ENCODE measurements at places on chromosomes 6 and 20.

- DNase-seq = no peak
Measured at GRCh38 chr6:106177786-106178185, 91.7 kb downstream of the PRDM1 start.

DNA sequence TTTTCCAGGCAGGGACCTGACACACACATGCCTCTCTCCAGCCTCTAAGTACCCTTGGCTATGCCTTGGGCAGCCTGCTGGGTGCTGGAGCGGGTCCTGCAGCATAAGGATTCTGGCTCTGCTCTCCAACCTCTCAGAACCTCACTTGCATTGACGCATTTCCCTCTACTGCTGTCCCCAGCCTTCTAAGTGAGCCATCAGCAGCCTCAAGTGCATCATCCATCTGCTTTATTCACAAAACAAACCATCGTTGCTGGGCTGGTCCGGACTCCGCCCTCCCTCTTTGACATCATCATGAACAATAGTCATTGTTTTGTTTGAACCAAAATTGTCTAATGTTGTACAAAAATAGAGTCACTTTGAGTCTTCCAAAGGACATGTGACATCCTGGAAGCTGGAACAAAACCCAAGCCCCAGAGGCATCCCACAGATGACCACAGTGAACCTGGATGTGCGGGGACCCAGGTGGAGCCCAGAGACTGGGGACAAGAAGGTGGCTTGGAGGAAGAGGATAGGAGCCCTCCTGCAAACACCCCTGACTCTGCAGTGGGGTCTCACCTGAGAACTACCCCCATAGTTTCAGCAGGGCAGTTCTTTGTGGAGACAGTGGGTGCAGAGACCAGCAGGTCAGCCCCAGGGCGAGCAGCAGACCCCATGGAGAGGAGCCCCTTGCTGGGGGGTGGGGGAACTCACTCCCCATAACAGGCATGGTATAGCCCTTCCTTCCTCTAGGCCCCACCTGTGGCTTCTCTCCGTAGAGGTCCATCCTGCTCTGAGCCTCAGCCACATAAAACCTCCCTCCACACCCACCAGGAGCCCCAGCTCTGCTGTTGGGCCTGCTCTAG, 230.1 kb downstream of the SYNDIG1 start:
- no peak for DNase-seq

- DNase-seq = no peak
Measured at GRCh38 chr20:55667024-55667423, 338.3 kb downstream of the CBLN4 start.

DNA sequence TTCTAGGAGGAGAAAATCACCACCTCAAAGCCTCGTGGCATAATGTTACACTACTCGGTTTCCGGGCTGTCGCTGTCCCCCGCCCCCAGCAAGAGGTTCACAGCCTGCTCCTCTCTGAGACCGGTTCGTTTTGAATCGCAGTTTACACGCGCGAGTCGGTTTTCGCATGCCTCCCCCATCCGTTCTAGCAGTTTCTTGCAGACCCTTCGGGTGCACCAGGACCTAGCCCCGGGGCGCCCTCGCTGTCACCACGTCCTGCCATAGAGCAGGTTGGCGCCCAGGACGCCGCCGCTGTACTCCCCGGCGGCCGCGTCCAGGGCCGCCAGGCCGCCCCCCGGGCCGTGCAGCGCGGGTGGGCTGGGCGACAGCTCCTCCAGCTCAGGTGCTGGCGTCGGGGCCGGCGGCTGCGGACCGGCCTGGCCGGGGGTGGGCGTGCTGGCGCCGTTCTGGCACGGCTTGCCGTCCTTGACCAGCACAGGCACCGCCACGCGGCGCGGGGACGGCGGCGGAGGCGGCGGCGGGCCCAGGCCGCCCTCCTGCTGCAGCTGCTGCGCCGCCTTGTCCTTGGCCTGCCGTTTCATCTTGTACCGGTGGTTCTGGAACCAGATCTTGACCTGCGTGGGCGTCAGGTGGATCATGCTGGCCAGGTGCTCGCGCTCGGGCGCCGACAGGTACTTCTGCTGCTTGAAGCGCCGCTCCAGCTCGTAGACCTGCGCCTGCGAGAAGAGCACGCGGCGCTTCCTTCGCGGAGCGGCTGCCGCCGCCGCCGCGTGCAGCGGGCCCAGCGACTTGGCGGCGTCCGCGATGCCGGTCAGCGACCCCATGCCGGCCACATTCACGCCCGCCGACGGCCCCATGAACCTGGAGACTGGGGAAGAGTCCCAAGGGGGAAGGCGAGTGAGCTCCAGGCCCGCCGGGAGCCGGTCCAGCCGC, 1.4 kb downstream of the NKX2-4 start:
- no peak for DNase-seq

DNA sequence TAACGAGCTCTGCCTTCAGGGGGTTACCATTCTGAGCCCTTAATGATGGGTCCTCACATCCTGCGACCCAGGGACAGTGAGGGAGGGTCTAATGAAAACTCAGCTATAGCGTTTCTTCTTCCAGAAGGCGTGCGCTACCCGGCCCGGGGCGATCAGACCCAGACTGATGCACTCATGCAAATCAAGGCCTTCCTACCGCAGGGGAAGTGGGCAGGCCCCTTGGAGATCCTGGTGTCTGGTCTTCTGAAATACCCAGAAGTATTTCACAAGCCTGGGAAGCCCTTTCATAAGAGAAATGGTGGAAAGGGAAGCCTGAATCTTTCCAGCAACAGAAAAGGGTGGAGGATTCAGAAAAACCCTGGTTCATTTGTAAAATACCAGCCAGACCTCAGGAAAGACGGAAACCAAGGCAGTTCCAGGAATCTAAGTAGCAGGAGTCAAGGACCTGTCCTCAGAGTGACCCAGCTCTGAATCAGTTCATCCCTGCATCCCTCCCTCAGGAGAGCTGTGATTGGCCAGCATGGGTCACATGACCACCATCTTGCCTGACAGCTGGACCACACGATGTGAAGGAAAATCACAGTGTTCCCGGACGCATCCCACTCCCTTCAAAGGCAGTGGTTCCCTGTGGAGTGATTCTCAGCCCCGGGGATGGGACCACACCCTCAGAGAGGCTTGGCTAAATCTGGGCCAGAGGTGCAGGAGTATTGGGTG, 12.7 kb downstream of the BFSP1 start:
- no peak for DNase-seq

GRCh38 chr20:61813791-61814190, 251.9 kb downstream of the TAF4 start:
- DNase-seq = no peak

DNA sequence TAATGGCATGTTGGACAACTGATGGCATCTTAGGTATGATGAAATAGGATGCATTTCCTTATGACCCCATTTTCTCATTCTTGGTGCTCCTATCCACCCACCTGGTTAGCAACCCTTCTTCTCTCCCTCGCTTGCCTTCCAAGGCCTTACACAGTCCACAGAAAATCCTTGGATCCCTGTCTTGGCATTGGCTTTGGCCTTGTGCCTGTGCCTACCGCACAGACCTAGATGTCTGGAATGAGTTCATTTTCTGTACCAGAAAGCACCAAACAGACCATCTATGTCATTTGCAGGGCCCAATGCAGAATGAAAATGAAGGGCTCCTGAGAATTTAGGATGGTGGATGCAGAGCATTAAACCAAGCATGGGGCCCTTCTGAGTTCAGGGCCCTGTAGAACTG, 99.0 kb upstream of the LAMP5 start:
- DNase-seq = no peak
